Stimulated activated CD8-positive, alpha-beta memory T cell treated with anti-CD3 and anti-CD28 coated beads, Interleukin-12 subunit alpha, Interleukin-12 subunit beta, amount 100 ng/mL, for 1 hour (primary cell): ENCODE measurements at places on chromosomes 16 and 17.

DNA sequence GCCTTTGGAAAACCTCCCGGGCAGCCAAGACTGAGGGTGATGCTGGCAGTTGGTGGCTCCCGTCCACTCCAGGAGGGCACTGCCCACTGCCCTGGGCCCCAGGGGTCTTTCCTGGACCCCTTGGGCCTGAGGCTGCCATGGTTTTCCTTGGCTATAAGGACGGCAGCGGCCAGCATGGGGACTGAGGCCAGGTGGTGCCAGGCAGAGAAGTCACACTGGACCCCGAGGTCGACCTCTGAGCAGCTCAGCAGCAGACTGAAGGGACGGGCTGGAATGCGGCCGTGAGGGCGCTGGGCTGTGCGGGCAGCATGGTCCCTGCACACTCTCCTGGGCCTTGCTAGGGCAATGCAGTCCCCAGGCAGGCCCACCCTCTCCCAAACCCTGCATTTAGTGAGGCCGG, 55.6 kb upstream of the GNG13 start:
- no peak for DNase-seq

DNA sequence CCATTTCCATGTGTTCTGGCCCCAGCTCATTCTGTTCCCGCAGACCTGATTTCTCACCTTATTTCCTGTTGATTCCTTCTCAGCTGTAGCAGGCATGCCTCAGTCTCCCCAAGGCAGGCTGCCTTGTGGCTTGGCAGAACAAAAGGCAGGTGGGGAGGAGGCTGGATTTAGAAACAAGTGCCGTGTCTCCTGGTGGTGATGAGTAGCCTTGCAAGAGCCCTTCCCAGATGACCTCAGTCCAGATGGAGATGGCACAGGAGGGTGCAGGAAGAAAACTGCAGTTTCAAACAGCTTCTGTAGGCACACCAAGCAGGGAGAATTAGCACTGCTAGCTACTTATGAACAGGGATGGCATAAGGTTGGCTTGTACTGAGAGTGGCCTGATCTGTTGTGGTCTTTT, 64.6 kb downstream of the ARHGAP44 start:
- no peak for DNase-seq

GRCh38 chr16:71565812-71566700, 10.8 kb downstream of the TAT start:
- no peak for DNase-seq

DNA sequence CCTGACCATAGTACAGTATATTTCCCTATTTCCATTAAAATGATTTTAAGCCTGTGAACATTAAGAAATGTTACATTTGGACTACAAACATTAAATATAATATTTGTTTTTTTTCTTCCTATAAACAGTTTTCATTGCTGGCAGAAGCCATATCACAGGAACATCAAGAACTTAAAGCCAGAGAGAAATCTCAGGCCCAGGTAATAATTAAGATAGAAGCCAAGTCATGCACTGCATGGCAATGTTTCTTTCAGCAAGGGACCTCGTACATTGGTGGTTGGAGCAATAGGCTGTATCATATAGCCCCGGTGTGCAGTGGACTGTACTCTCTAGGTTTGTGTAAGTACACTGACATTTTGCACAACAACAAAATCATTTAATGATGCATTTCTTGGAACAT, 30.1 kb downstream of the CEP95 start:
- DNase-seq = no peak

DNA sequence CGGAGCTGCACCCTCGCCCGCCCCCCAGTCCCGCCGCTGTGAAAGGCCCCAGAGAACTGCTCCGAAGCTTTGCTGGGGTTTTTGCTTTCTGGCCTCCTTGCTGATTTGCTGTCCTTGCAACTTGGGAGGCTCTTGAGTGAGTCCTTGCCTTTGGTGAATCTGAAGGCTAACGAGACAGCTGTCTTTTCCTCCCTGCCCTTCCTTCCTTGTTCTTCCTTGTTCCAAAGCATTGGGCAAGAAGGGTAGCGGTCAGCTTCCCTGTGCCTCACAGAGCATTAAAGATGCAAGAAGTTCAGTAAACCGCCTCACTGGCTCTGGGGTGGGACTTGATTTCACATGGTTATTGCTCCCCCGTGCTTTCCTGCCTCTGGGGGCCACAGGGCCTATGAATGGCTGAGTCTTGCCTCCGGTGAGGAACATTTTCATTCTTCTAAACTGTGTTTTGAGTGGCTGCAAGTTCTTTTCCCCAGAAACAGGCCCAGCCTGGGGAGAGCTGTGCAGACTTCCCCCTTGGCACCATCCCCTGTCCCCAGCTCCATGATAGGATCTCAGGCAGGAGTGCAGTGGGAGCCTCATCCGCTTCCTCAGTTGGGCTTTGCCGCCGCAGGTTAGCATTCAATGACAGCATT, 1.4 kb downstream of the YPEL2 start:
- DNase-seq = no peak

DNA sequence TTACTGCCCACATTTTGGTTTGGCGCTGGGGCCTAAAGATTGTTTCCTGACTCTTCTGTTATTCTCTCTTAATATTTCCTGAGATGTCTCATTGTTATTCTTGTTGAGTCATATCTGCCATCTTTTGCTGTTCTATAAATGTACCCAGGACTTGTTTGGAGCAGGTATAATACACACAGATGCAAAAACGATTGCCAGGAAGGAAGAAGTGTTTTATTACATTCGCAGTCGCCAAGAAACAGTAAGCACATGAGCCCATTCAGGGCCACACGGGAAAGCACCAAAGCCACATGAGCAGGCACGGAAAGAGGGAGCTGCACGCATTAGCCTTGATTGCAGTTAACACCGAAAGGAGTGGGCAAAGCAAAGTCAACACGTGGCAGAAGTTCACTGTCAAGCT, 70.2 kb downstream of the ARHGAP44 start:
- no peak for DNase-seq

DNA sequence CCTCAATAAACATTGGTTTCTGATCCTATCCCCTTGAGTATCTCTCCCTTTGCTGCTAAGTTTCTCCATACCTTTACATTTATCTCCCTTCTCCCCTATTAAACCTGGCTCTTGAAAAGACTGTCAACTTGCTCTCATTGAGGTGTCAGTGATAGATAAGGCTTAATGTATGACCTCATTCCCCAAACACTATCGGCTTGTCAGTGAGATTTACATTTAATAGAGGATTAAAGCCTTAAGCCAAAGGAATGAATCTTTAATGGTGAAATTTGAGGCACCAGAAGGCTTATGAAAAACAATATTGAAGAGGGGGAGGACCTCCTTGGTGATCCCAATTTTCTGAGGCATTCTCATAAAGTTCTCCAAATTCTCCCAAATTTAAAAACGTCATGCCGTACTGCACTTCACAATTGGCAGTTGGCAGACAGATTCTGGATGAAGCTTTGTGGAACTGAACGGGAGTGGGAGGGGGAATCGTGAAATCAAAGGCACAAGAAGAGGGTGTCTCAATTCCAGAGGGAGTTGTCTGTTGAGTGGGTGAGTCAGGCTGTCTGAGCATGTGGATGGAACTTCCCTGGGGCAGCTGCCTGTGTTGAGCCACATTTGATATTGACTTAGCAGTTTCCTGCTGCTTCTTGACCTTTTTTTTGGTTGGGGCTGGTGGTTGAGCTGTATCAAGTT, 478.8 kb downstream of the NPIPA7 start:
- no peak for DNase-seq

GRCh38 chr17:7445619-7445968, 733 bp downstream of the CHRNB1 start:
- no peak for DNase-seq

DNA sequence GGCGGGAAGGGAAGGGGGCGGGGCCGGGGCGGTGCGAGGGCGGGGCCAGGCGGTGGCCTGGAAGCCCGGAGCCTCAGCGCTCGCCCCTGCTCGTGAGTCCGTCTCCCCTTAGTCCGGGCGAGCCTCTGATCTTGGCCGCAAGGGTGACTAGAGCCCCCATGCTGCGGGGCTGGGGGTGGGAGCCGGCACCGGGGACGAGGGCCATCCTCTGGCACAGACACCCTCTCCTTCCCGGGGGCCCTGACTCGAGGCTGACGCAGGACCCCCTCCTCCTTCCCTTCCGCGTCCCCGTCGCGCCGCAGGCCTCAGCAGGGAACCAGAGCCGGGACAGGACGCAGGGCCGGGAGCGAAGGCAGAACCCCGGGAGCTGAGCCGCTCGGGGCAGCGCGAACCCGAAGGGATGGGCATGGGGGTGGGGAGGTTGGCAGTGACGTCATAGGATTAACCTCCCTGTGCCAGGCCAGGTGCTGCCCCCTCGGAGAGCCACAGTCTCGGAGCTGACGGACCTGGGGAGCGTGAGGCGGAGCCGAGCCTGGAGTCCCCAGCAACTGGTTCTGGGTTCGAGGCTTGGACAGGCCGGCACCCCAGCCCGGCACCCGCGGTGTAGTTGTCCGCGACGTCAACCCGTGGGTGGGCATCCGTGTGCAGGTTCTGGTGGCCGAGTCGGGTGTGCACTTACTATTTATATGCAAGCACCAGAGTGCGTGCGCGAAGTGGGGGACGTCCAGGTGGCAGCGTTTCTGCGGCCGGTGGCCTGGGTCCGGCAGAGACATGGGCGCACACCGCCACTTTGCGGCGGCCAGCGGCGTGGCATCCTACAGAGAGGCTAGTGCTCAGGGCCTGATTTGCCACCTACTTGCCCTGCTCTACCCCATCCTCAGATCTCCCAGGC, 503 bp upstream of the PLCD3 start:
- DNase-seq = peak; percentile 18

GRCh38 chr17:77233635-77234334, 93.0 kb downstream of the SEC14L1 start:
- no peak for DNase-seq

GRCh38 chr17:76641501-76641900, 2.1 kb downstream of the ST6GALNAC1 start:
- no peak for DNase-seq

DNA sequence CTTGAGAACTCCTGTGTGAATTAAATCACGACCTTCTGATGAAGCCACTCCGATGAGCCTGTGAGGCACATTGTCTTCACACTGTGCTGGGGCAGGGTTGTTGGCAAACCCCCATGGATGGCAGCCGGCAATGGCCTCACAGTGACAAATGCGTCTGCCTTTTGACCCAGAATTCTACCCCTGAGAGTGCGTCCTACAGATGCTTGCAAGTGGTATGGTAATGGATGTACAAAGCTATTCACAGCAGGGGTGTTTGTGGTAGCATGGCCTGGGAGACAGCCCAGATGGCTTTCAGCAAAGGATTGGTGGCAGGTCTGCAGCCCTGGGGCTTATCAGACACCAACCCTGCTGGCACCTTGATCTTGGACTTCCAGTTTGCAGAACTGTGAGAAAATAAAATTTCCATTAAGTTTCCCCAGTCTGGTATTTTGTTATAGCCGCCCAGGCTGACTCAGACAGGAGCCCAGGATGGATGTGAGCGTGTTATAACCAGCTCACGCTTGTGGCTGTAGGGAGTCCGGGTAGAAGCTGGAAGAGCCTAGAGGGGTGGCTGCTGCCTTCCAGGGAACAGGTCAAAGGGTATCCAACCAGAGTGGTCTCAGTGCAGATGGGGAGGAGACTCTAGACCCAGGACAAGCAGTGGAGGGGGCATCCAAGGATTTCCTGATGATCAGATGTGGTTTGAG, 10.1 kb downstream of the AFMID start:
- DNase-seq = no peak

DNA sequence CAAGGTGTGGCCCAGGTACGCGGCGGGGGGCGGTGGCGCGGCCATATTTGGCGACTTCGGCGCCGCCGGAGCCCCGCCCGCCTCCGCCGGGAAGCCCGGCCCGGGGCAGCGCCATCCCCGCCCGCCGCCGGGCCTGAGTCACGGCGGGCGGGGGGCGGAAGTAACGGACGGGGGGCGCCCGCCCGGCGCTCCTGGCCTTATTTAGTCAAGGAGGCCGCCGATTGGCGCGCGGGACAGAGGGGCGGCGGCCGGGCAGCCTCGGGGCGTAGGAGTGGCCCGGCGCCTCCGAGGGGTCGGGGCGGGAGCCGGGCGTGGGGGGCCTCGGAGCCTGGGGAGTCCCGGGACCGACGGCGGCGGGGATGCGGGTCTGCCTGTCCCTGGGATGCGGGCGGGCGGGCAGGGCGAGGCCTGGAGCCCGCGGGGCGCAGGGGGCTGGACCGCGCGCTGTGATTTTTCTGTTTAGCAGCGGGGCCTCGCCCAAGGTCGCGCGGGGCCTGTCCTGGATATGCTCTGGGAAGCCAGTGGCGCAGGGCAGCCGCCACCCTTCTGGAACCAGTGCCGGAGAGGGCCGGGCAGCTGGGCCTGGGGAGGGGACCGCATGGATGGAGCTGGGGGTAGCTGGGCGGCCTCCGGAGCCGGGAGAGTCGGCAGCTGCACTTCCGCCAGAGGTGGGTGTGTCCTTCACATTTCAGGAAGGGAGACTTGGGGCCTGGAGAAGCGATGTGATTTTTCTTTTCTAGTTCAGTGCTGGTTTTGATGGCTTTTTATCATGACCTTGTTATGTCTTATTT, 2.3 kb upstream of the ACTG1 start:
- peak; percentile 61 for DNase-seq

GRCh38 chr17:31428111-31428510, 36.6 kb downstream of the RAB11FIP4 start:
- no peak for DNase-seq

GRCh38 chr16:2512735-2513404, 882 bp upstream of the ATP6V0C start:
- DNase-seq = no peak

DNA sequence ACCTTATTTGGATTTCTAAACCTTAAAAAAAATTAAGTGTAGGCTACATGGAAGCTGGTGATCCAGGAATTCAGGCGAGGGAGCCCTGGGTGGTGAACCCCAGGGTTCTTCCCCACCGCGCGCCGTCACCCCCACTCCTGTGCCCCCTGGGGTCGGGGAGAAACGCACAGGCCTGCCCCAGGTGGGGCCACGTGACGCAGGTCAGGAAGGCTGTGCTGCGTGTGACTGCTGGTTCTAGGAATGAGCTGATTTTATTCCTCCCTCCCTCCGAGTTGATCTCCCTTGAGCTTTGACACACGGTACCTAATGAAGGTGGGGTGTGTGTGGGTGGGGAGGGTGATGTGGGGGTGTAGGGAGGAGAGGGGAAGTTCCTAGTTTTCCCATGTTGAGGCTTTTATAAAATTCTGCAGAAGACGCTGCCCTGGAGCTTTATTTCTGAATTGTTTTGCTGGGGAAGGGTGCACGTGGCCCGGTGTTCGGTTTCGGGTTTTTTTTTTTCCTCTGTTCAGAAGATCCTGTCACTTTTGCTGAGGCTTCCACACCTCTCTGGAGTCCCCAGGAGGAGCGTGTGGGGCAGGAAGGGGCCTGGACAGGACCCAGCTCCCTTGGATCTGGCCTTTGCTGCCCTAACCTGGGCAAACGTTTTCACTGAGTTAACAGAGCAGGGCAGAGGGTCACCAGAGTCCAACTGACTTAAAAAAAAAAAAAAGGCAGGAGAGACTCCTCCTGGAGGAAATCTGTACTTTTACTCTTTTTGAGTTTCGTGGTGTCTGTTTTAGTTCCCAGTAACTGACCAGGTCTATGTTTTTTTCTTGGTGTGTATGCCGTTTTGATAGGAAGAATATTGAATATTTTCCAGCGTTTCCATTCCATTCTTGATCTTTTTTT, 55.8 kb upstream of the GSE1 start:
- DNase-seq = no peak

- DNase-seq = no peak
These were observed 3.1 kb upstream of the CIAO3 start for GRCh38 chr16:743794-744500.

GRCh38 chr17:9895923-9896322, 9.1 kb downstream of the RCVRN start:
- no peak for DNase-seq
